ENCODE measurements at places on chromosomes 11 and 22.

DNA sequence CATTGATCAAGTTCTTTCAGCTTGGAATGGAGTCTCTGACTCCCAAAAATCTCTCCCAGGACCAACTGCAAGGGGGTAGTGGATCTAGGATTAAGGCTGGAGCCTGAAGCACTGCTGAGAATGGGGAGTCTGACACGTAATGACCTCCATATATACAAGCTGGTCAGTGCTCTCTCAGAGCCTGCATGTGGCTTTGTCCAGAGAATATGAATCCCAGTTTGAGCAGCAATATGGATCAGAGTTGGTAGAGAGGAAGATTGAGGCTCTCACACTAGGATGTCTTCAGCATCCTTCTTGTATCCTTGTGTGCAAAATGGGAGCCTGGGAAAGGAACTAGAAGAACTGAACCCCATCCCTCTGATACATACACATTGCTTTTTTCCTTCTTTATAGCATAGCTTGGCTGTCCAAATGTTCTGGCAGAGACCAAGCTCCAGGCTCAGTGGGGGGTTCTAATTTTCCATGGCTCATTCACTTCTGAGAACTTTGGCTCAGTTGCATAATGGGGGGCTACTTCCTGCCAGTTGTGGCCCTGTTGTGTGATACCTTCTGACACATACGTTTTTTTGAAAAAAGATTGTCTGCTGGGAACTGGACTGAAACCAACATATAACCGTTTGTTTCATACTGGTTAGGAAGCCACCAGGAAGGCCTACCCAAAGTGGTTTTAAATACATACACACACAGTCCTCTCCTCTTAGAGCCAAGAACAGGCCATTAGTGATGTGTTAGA lies 138.2 kb downstream of the ETS1 start:
- no peak for DNase-seq

- no peak for DNase-seq
Measured at GRCh38 chr11:96333191-96333719, 9.7 kb downstream of the MAML2 start.

DNA sequence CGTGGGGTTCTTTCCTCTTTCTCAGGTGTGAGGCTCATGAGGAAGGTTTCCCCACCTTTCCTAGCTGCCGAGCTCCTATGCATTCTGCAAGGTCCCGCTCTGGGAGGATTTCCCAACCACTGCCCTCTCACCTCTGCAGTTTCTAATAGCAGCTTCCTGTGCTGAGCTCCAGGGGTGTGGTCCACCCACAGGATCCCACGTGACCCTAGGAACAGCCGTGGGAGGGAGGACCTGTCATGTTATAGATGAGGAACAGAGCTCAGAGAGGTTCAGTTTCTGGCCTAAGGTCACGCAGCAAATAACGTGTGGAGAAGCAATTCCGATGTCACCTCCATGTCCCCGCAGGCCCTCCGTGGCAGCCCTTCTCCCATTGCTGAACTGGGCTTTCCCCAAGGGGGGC lies 38.5 kb downstream of the FLRT1 start:
- DNase-seq = no peak

- no peak for DNase-seq
Measured at GRCh38 chr11:30432178-30432577, 109.3 kb downstream of the ARL14EP start.

DNA sequence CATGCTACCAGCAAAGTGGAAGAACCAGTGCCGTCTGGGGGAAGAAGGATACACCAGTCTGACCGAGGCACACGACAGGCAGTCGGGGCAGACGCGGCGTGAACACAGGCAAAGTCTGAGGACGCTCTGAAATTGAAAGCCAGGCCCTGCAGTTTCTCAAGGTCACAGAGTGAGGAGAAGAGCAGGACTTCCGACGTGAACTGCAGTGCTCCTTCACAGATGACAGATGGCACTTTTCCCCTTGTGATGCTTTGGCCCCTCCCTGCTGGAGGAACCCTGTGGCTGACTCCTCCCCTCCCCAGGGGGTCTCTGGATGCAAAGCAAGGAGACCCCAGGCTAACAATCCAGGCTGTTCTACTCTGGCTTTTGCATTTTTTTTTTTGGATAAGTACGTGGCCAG lies 19.6 kb upstream of the JAM3 start:
- DNase-seq = no peak

DNA sequence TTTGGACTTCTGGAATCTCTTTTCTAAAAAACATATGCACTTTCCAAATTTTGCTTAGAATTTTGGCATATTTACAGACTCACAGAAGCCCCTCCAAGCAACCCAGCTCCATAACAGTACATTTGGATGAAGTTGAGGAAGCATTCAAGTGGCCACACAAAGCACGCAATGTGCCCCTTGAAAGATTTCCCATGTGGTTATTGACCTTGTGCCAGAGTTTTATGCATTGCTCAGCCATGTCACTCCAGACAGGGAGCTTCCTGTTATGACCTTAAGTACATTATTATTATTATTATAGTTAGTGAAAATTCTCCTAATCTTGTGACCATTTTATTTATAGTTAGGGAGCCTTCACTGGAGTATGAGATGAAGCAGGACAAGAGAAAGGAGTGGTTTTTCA lies 35.0 kb upstream of the BDNF start:
- DNase-seq = no peak

DNA sequence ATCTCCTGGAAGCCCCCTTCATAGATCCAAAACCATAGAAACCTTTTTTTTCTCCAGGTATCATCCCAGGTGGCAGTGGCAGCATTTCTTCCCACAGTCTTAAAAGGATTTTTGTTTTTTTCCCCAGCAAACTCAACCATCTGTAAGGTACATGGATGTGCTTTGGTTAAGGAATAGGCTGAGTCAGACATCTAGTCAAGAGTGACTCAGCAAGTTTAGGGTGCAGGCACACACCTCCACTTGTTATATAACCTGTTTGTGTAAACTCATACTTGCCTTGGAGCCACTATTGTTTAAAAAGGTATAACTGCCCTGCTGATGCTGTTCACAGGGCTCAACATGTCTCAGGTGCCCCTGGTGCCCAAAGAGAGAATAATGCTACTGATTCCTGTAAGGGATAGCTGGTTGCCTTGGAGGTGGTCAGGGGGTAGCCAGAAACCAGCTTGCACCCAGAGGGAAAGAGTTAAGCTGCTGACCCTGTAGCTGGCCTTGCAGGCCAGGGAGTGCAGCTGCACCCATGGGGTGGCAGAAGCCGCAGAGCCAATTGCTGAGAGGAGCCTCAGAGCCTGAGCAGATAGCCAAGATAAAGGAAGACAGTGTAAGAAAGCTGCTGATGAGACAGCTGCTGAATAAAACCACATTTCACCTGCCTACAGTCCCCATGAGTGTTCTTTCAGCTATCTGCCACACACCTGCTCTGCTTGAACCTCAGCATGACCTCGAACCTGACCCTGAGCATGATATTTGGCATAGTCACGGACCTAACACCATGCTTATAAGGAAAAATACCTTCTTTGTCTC lies 1726.1 kb upstream of the RAG2 start:
- DNase-seq = no peak
